ENCODE measurements at places on chromosomes 2 and 18.

DNA sequence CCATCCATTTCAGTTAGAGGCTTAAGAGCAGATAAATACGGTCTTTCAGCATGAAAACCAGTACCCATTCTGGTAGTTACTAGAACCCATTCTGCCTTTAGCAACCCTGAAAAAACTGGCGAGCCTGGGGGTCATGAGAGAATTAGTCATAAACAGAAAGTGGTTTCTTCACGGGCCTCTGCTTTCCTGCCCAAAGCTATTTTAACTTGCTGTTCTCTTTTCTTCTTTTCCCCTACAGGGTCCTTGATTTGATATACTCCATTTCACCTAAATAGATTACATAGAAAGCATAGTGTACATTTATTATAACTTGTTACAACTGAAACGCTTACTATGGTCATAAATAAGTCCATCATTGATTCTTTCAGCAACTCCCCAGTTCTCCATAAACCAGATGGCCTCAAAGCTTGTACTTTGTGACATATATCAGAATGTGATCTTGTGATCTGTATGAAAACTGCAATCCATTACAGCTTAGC is 48.3 kb downstream of the WDFY1 start:
- DNase-seq: no peak

GRCh38 chr2:233433794-233434193 is 79.5 kb downstream of the DGKD start:
- no peak for DNase-seq

DNA sequence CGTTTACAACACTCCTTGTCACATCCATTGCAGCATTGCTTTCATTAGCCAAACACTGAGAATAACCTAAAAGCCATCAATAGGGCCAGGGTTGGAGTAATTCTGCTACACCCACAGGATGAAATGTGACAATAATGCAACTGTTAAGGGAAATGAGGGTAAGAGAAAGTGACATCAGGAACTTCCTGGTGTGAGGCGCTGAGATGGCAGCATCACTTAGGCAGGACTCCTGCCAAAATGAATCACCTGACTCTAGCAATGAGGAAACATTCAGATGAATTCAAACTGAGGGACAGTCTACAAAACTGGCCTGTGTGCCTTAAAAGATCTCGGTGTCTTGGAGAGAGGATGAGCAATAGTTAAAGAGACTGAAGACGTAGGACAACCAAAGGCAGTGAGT is 115.6 kb upstream of the AGAP1 start:
- DNase-seq: no peak

DNA sequence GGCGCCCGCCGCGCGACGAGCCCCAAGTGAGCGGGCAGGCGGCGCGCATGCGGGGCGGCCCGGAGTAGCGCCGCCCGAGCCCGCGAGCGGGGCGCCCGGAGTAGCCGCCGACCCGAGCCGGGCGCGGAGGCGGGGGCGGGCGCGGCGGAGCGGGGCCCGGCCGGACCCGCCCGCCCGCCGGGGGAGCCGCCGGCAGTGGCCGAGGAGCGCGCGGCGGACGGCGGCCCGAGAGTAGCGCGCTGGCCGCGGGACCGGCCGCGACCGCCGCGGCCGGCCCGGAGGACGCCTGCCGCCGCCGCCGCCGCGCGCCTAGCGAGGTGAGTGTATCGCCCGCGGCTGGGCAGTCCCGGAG is at the start of gene GALNT1:
GALNT1 (plus strand) TSS at position 195 of the 352 bp plus-strand sequence. CDS start 72,923 bp downstream, outside the sequence.
- DNase-seq: no peak

DNA sequence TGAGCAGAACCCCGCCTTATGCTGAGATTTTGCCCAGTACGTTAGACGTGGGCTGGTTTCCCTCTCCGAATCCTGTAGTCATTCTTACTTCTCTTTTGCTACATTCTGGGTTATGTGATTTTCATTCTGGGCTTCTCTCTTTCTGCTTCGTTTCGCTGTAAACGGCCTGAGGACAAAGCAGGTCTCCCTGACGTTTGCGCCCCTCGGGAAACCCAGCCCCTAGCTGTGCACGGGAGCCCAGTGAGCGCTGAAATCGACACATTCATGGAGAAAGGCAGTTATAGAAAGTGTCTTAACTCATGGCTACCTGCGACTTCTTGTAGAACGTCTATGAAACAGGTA is 22.7 kb upstream of the MC5R start:
- DNase-seq: no peak

DNA sequence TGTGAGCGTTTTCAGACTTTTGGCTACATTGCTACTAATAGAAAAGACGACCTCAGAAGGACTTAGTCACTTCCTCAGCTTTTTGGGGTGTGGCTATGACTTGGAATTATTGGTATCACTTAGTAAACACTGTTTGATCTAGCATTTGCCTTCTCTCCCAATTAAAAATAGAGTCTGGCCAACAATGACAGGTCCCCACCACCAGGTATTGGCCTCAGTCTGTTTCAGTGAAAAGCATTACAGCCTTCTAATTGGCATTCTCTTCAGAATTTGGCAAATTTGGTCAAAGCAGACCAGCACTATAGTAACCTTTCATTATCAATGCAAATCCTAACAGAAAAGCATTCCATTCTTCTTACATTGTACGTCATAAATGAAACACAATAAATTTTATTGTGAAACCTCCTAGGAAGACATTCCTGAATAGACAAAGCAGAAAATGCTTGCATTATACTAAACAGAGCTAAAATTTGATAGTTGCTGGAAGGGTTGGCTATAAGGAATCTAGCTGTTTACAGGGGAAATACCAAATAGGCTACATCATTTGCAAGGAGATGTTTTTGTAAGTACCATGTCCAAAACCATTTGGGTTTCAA is 613.9 kb downstream of the IRS1 start:
- DNase-seq: peak; percentile 84

- DNase-seq: no peak
These were observed 541.6 kb downstream of the SLC4A3 start for GRCh38 chr2:220168891-220169546.

- no peak for DNase-seq
These were observed 29.4 kb upstream of the FN1 start for GRCh38 chr2:215465256-215465655.

DNA sequence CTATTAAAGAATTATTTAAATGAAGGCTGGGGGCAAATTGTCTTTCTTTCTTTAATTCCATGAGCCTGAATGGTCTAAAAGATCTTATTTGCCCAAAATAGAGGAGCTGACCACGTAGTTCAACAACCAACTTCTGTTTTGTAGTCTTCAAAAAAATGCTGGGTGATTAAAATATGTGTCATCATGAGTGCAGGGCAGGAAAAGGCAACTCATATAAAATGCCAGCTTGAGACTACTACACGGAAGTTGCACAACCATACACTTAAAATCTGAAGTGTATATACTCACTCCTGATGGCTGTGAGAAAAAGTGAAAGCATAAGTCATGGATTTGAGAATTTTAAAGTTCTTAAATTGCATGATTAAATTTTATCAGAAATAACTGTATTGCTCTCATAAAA is 210.9 kb downstream of the DYM start:
- DNase-seq: no peak

- DNase-seq: no peak
These were observed 8.2 kb upstream of the HNRNPA3 start for GRCh38 chr2:177204417-177204816.

DNA sequence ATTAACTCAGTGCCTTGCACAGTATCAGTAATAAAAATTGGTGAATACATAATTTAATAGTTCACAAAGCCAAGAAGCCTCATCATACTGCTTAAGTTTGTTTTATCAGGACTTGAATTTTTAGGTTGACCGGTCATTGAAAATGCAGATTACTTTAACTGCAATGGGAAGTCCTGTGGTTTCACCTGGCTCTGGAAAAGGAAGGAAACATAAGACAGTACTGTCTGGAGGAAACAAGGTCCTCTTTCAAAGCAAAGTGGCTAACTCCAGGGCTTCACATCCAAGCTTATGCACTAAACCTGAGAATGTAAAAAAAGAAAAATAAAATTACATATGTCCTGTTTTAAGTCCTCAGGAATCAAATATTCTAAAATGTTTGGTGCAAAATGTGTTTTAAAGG is 119.7 kb downstream of the DLGAP1 start:
- no peak for DNase-seq

DNA sequence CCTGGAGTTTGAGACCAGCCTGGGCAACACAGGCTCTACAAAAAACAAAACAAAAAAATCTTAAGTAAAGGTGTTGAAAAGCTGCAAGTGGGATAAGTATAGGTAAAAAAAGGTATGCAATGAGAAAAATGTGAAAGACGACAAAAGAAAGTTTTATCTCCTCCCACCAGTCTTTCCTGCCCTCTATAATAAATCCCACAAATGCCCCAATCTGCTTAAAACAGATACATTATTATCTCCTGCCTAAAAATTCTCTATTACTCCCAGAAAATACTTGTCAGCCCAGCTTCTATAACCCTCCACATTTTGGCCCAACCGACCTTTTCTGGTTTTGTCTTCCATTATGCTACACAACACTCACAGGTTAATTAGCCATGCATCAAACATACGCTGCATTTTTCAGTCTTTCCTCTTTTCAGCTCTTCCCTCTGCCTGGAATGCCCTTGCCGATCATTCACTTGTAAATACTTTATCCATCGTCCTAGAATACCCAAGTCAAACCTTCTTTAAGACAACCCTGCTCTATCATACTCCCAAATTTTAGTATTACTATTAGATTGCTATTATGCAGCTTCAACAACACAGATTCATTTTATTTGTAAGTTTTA is 10.8 kb downstream of the ASXL2 start:
- DNase-seq: no peak

GRCh38 chr2:30230497-30231211 is 680 bp upstream of the LBH start:
- DNase-seq: no peak

GRCh38 chr2:146602383-146602782 is 1242.4 kb upstream of the ACVR2A start:
- no peak for DNase-seq

DNA sequence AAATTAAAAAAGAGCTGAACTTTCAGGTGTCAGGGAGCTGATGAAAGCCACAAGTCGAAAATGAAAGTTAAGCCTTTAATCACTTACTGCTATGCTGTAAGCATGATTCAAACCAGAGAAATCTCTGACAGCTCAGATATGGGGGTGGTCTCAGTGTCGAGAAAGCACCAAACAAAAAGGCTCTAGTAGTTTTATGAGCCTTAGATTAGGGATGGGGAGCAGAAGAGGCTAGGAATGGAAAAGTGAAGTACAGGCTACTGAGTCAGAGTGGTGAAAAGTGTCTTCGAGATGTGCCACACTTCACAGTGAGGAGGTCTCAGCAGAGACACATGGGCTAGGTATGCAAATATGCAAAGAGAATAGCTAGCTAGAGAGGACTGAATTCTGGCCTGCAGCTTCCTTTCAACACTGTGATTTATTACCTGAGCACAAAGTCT is 482.2 kb downstream of the SPAG16 start:
- no peak for DNase-seq

GRCh38 chr2:111923276-111923804 is 24.9 kb downstream of the MERTK start:
- DNase-seq: no peak

GRCh38 chr2:204066051-204066450 is 129.5 kb downstream of the ICOS start:
- no peak for DNase-seq

- DNase-seq: peak; percentile 39
These were observed 273.6 kb downstream of the PAX3 start for GRCh38 chr2:222024932-222025880.

- DNase-seq: peak; percentile 36
These were observed 749 bp upstream of the PTMA start for GRCh38 chr2:231707625-231707926.

DNA sequence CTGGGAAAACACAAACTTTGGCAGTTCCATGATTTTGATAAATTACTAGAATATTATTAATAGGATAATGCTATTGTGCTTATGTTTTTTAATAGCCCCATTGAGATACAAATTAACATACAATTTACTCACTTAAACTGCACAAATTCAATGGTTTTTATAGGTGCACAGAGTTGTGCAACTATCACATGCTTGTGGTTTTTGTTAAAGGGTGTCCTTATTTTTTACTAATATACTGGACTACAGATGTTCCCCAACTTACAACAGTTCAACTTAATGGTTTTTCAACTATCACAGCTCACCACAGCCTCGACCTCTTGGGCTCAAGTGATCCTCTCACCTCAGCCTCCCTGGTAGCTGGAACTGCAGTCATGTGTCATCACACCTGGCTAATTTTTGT is 76.6 kb downstream of the OSBPL1A start:
- no peak for DNase-seq

DNA sequence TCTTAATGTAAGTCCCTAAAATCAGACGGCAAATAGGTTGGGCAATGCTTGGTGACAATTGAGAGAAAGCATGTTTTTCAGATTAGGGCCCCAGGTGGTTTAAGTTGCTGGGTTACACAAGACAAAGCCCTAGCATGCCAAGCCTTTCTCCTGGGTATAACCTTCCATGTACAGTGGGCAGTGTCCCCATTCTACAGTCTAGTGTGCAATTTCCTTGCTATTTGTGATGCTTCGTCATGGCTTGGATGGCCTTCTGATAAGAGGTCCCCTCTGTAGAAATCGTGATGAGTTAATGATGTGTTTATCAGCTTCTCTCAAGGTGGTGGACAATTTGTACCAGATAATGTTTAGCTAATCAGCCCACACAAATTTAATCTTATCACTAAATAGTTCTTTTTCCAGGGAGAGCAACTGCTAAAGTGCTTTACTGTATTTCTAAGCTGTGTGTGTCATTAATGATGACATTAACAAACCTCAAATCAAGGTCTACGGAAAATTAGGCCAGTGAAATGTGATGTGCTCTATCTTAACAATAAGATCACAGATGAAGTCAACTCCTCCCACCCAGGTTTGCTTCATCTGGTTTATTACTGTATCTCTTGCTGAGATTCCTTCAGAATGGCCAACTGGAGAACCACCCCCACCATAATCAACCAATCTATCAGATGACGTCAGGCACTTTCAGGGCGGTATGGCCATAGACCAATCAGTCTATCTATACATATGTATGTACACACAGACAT is 61.7 kb downstream of the PLB1 start:
- DNase-seq: no peak

DNA sequence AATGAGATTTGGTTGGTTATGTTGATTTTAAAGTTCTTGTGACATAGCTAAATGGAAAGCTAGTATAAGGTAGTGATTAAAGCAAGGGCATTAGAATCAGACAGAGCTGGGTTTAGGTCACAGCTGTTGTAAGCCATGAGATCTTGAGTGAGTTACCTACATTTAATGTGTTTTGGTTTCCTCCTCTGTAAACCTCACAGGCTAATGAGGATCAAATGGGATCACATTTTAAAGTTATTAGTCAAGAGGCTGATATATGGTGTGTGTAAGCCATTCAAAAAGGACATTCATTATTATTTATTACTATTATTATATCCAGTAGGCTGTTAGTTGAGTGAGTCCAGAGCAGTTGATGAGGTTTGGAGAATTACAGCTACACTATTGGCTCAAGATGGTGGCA is 416.2 kb downstream of the IRS1 start:
- no peak for DNase-seq
